Activated naive CD4-positive, alpha-beta T cell (primary cell): ENCODE measurements at places on chromosomes 5 and 9.

DNA sequence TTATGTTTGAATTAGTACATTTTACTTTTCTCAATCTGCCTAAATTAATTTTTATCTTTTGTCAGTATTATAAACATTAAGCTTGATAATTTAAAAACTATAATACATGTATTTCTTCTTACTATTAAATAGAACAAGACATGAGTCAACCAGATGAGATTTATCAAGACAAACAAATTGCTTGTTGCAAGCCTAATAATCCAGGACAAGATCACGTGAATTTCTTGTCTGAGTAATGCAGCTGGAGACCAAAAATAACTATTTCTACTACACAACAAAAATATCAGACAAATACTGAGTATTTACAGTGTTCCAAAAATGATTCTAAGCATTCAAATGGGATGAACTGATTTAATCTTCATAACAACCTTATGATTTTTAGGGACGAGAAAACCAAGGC, 339.1 kb upstream of the PRR16 start:
- no peak for DNase-seq

DNA sequence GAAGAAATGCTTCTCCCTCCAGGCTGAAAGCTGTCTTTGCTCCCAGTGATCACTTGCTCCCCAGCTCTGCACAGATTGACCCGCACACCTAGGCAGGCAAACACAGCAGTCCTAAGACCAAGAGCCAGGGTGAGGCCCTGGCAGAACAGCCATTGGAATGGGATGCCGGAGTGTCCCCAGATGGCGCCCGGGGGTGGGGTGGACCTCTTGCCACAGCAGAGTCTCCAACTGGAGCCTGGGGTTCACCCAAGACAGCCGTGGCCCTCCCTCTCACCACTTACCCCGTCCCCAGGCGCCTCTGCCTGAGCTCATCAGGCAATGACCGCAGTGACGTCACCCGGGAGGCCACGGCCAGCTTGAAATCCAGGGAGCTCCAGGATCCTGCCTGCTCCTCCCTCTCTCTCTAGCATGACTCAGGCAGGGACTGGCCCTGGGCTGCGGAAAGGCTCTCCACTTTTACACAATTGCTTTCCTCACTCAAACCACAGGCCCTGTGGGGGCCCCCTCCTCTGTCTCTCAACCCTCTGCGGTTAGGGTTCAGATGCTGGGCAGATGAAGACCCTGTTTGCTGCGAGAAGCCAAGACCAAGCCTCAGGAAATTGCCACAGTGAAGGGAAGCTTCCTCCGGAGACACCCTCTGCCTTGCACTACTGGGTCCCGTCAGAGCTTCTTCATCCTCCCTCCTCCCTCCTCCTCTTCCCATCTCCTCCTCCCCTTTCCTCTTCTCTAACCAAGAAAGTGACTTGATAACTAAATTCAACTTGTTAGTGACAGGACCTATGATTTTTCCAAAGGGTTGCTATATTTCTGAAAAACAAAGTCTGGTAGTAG, 24.3 kb upstream of the PTGES start:
- no peak for DNase-seq

DNA sequence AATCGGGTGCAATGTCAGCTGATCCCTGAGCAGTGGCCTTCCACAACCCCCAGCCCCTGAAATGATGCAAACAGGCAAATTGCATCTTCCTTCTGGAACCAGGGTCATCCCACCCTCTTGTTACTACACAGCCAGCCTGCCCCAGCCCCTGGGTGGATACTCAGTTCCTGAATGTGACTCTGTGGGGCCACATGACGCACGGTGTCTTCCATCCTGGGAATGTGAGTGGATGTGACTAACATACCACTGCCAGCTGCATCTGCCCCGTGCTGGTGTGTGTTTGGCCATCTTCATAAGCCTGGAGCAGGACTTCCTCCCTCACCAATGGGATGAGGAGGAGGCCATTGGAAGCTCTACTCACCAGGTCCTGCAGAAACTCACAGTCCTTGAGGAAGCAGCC, 257.9 kb upstream of the ADAMTS16 start:
- no peak for DNase-seq

DNA sequence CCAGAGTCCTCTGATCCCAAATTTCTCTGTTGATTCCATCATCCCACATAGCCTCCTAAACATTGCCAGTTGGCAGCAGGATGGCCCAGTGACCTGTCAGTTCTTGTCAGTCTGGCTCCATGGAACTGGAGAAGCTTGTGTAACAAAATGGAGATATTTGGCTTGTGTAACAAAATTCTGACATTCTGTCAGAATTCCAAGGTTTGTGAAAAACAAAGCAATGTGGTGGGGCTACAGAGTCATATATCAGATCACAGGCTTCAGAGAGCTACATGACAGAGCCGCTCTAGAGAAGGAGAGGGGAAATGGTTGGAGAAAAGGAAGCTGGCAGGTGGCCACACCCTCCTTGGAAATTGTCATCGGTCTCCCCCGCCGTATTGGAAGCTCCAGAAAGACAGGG, 75.4 kb upstream of the MAN2A1 start:
- DNase-seq = no peak

GRCh38 chr5:85841653-85842052, 776.1 kb upstream of the COX7C start:
- DNase-seq = no peak

GRCh38 chr9:127979333-127980059, 1.3 kb downstream of the EEIG1 start:
- DNase-seq = no peak
